NCI-H226 (cell line): ENCODE measurements at places on chromosomes 6 and 20.

DNA sequence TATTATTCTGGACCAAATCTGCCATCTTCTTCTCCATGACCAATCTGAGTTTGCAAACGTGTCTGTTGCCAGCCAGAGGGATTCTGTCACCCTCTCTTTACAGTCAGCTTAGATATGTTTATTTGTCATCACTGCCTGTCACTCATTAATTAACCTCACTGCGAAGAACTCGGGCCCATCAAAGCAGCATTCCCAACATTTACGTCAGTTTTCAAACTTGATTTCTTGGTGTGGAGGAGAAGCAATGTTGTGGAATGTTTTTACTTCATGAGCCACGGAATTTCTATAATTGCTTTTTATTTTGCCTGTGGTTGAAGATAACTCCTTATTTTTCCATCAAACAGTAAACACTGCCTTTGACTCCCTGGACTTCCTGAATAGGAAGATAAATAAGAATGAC is 91.8 kb upstream of the CNKSR3 start:
- peak; percentile 12 for DNase-seq

DNA sequence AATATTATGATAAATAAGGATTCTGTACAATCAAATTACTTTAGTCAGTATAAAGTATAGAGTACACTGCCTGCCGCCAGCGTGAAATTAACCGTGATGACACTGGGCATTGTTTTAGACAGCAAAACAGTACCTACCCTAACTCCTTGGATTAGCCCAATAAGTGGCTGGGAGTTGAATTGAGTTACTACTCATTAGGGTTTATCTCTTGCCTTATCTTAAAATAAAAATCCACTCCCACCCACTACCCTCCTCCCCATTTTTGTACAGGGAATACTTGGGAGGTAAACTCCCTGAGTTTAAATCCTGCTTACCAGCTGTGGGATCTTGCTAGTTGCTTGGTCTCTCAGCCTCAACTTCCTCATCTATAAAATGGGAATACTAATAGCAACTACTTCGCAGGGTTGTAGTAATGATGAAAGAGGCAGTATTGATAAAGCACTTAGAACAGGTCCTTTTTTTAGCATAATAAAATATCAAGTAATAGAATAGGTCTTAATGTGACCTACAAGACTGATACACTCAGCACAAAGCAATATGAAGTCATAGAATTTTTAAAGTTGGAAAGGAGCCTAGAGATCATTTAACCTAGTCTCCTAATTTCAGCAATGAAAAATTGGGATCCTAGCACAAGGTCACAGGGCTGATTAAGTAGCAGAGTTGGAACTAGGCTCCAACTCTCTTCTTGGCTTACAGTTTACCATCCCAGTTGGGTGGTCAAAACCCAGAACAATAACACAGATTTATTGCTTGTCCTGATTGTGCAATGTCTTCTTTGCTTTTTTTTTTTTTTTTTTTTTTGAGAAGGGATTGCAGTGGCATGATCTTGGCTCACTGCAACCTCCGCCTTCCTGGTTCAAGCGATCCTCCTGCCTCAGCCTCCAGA is 23.8 kb downstream of the PHACTR2 start:
- DNase-seq: no peak

DNA sequence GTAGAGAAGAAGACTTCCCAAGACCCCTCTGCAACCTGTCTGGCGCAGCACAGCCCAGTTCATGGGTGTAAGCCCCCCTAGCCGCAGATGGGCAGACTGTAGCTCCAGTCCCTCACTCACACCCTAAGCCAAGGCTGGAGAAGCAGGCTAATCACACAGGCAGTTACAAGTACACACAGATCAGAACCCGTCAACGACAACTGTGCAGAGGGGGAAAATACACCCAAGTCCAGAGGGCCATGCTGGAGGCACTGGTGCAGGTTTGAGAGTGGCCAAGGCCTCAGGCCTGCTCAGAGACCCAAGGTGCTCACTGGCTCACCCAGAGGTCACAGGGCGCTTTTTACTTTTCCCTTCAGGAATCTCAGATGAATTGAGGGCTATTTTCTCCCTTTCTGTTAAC is 106.1 kb downstream of the NOL4L start:
- DNase-seq: no peak

- no peak for DNase-seq
These were observed 23.2 kb upstream of the THEMIS start for GRCh38 chr6:127924031-127924430.

DNA sequence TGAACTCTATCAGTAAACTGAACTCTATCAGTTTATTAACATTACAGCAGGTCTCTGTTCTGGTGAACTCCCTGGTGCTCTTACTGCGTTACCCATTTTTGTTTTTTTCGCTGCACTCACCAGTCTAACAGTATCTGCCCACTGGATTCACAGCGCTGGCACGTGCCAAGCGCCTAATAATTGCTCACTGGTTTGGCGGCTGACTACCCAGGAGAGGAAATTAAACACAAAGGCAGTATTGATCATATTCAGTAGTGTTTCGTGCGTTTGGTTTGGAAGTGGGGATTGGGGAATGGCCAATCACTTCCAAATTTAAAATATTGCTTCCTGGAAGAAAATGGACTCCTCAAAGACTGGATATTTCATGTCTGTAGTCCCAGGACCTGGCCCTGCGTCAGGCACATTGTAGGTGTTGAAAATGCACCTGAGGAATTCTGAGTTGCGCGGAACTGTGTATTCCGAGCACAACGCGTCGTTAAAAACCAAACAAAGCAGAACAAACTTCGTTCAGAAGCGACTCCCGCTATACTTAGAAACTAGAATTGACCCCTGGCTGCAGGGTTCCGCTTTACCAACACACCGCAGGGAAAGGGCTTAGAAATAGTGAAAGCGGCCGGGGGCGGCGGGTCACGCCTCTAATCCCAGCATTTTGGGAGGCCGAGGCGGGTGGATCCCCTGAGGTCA is 1.1 kb upstream of the RPS12 start:
- DNase-seq: no peak

GRCh38 chr6:152642578-152643375 is 5.6 kb upstream of the SYNE1 start:
- DNase-seq: peak; percentile 53

DNA sequence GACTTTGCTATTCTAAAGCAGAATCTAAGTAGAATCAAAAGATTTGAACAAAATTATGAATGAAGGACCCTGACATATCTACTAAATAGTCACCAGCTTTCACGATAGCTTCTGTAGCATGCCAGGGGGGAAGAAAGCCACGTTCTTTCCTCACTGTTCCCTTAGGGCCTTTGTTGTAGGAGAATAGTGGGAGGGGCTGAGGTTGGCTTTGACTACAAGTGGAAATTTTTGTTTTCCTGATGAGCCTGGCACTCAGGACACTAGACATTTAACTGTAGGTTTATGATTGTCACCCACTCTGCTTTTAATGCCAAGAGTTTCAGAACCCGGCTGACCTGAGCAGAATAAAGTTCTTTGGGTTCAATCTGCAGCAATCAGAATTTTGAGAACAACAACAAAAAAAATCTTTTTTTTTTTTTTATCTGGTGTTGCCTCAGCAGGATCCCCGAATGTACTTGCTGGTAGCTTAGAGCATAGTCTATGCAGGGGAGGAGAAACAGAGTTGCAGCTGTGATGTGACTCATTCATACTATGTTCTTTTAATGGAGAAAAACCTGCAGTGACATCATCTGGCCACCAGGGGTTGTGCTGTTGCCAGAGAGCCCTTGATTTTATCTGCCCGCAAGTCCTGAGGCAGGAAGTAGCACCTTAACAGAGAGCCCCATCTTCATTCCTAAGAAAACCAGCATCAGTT is 38.5 kb downstream of the TPD52L1 start:
- DNase-seq: peak; percentile 74

- no peak for DNase-seq
These were observed 15.8 kb downstream of the NPEPL1 start for GRCh38 chr20:58708246-58708931.

- no peak for DNase-seq
These were observed 21.3 kb downstream of the TRMT6 start for GRCh38 chr20:5928836-5929715.

DNA sequence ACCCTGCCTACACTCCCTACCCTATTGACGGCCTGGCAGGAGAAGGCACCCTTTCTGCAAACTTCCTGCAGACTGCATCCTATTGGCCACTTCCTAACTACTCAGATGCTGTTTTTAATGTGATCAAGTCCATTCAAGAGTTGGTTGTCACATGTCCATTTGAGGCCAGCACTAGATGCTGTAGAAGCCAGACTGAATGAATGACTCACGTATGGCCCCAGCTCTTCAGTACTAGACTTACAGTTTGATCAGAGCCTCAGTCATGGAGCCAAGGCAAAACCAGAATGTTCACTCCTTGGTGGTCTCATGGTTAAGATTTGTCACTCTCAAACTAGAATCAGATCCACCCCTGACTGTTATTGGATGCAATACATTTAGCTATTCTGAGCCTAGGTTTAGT is 101.7 kb downstream of the OPRM1 start:
- DNase-seq: no peak

GRCh38 chr6:157169656-157170055 is 153.7 kb downstream of the TMEM242 start:
- DNase-seq: no peak

DNA sequence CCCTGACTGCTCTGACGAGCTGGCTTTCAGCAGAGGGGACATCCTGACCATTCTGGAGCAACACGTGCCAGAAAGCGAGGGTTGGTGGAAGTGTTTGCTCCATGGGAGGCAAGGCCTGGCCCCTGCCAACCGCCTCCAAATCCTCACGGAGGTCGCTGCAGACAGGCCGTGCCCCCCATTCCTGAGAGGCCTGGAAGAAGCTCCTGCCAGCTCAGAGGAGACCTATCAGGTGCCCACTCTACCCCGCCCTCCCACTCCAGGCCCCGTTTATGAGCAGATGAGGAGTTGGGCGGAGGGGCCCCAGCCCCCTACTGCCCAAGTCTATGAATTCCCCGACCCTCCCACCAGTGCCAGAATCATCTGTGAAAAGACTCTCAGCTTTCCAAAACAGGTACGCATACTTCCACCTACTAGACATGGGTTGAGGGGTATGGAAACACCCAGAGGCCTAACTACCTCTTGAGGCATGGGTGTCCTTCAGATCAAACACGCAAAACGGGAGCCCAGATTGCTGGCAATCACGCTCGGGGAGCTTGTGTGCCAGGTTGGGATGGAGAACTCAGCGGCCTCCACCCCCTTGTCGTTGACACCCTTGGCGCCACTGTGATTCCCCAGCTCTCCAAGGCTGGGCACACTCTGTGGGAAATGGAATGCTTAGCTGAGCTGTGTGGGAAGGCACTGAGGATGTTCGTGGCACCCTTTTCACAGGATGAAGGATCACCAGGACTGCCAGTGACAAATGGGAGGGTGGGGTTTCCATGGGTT is 25.3 kb downstream of the CASS4 start:
- no peak for DNase-seq
